NCI-H774 (cell line): ENCODE measurements at places on chromosomes 11 and 22.

GRCh38 chr11:93689240-93689639 lies 27.8 kb downstream of the CEP295 start:
- DNase-seq, result no peak

- no peak for DNase-seq
Observed at GRCh38 chr11:70525466-70525865, 127.1 kb downstream of the CTTN start.

- DNase-seq, result no peak
Observed at GRCh38 chr22:45948081-45948648, 28.8 kb downstream of the WNT7B start.

GRCh38 chr22:44646668-44647067 lies 55.3 kb upstream of the PRR5 start:
- no peak for DNase-seq

GRCh38 chr11:63616953-63617352 lies 2.7 kb upstream of the PLAAT3 start:
- DNase-seq, result no peak

DNA sequence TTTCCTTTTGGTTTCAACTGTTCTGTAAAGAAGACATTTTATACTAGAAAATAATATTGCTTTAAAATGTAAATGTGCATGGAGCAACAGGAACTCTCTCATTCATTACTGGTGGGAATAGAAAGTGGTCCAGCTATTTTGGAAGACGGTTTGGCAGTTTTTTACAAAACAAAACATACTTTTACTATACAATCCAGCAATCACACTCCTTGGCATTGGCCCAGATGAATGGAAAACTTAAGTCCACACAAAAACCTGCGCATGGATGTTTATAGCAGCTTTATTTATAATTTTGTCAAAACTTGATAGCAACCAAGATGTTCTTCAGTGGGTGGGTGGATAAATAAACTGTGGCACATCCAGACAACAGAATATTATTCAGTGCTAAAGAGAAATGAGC lies 49.9 kb upstream of the SEPTIN5 start:
- no peak for DNase-seq

- DNase-seq, result no peak
Observed at GRCh38 chr11:86728562-86728961, 56.1 kb upstream of the ME3 start.

DNA sequence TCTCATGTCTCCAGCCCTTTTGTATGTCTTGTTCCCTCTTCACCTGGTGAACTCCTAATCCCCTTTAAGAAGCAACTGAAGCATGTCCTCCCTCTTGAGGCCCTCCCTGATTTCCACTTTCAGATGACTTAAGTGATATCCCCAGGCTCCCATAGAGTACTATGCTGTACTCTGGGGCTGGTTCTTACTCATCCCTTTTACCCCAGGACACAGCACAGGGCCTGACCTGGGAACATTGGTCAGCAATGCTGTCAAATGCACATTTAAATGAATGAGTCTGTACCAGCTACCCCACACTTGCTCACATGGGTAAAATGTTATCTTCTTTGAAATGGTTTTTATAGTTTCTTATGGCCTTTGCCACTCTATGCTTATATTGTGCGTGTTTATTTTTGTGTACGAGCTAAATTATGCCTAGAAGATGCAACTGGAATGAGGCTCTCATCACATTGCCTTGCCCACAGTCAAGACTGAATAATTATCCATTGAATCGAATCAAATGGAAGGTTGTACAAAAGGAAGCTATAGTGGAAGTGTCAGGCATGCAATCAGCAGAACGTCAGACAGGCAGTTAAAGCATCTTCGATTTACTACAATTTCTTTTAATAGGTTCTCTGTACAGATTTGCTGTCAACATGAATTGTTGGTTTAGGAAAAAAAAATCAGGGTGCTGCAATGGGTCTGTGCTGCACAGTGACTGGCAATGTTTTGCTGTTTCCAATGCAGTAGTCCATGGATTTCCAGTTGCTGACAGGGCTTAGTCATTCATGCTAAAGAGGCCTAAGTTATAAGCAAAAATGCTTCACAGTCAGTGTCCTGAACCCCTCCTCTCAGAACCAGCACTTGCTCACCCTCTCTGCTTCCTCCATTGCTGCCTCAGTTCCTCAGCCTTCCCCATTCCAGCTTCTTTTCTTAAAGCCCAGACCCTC lies 79.5 kb downstream of the PARVA start:
- no peak for DNase-seq

DNA sequence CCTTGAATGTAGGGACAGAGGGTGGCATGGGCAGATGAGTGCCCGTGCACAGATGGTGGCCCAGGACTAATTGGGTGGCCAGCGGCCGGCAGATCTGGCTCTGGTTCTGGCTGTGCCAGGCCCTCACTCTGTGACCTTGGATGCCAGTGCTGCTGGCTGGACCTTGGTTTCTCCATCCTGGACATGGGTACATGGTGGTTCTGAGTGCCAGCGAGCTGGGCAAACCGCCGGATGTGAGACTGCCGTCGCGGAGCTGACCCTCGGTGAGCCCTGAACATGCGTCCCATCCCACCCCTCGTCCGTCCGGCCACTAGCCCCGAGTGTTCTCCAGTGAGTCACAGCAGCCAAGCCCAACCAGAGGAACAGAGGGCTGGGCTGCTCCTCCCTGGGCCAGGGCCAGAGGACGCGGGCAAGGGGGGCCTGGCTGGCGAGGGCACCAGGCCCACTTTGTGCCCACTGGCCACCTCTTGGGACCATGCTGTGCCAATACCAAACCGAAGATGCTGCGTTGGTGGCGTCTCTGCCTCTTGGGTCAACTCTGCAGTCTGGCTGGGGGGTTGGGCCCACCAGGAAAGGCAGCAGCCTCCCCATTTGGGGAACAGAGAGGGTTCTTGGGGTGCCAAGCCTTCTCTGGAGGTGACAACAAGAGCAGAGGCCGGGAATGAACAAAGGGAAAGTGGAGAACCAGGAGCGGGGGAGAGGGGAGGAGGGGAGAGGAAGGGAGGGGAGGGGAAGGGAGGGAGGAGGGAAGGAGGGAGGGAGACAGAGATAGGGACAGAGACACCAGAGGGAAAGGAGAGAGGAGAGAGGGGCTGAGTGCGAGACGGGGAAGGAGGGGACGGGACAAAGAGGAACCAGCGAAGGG lies 10.7 kb downstream of the LSP1 start:
- peak; percentile 17 for DNase-seq

- no peak for DNase-seq
Observed at GRCh38 chr11:73384872-73385689, 8.9 kb downstream of the RELT start.

GRCh38 chr11:2752923-2753322 lies 53.1 kb upstream of the KCNQ1OT1 start:
- no peak for DNase-seq

DNA sequence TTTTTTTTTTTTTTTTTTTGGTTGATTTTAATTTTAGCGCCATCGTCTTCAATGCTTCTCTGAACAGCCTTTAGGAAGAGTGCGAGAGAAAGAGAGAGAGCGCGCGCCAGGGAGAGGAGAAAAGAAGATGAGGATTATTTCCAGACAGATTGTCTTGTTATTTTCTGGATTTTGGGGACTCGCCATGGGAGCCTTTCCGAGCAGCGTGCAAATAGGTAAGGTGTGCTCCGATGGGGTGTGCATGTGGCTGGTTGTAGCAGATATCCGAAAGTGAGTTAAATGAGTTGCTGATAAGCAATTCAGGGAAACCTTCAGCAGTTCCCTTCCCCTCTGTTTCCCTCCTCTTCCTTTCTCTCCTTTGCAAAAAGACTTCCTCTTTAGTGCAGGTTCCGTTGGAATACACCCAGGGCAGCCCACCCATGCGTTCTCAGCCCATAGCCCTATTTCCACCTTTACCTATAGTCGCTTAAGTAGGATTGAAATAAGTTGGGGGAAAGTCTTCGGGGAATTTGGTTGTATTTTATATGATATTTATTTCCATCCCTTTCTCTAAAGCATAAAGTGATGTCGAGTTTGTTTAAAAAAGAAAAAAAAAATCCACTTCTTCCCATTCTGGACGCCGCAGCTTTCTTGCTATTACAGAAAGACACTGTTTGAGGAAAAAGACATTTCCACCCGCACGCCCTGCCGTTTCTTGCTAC lies 1.1 kb downstream of the GRIA4 start:
- no peak for DNase-seq

- DNase-seq, result no peak
Observed at GRCh38 chr11:61477126-61477525, 31.4 kb upstream of the LRRC10B start.

- DNase-seq, result no peak
Observed at GRCh38 chr11:106063009-106063408, 14.1 kb downstream of the KBTBD3 start.

DNA sequence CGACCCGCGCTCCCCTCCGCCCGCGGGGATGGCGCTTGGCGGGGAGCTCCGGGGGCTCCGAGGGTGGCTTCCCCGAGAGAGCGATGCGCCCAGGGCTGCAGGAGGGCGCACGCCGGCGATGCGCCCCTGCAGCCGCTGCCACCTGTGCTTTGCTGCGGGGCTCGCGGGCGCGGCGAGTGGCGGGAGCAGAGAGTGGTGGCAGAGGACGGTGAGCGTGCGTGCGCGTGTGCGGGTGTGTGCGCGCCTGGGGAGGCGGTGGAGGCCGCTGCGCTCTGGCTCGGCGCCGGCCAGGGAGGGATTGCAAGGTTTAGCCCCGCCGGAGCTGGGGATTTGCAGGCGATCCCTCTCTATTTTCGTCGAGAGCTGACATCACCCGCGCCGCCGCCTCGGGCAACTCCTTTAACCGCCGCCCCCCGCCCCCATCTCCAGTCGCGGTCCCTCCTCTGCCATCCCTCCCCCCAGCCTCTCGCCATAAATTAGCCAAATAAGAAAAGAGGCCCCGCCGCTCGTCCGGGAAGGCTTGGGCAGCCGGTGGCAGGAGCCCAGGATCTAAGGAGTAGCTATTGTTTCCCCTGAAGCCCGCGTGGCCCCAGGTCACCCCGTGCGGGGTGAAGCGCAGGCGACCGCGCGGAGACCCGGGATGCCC lies at the start of gene SLC1A2:
TSS of gene SLC1A2 (minus strand) at position 375 of the 646 bp plus-strand sequence. CDS start 592 bp downstream, outside the sequence.
- no peak for DNase-seq

DNA sequence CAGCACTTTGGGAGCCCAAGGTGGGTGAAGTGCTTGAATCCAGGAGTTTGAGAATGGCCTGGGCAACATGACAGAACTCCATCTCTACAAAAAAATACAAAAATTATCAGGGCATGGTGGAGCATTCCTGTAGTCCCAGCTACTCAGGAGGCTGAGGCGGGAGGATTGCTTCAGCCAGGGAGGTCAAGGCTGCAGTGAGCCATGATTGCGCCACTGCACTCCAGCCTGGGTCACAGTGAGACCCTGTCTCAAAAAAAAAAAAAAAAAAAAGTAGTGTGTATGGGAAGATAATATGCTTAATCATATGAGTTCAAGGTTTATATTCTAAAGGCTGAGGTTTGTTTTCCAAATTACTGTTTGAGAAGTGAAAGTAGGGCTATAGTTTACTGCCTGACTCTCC lies 10.7 kb downstream of the LDHAL6A start:
- DNase-seq, result no peak

DNA sequence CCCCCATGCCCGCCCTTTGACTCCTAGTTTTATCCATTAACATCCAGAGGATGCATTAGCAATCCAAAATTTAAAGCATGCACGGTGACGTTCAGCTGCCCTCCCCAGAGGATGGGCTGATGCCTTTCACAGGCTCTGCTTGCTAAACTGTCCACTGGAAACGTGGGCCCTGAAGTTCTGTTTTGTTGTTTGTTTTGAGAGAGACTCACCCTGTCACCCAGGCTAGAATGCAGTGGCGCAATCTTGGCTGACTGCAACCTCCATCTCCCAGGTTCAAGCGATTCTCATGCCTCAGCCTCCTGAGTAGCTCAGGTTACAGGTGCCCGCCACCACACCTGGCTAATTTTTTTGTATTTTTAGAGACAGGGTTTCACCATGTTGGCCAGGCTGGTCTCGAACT lies 39.3 kb downstream of the NFRKB start:
- DNase-seq, result no peak

- no peak for DNase-seq
Observed at GRCh38 chr11:27995083-27995482, 112.9 kb downstream of the KIF18A start.

- no peak for DNase-seq
Observed at GRCh38 chr11:45215098-45215865, 68.8 kb downstream of the PRDM11 start.

GRCh38 chr11:113729456-113729855 lies 23.3 kb upstream of the TMPRSS5 start:
- no peak for DNase-seq

DNA sequence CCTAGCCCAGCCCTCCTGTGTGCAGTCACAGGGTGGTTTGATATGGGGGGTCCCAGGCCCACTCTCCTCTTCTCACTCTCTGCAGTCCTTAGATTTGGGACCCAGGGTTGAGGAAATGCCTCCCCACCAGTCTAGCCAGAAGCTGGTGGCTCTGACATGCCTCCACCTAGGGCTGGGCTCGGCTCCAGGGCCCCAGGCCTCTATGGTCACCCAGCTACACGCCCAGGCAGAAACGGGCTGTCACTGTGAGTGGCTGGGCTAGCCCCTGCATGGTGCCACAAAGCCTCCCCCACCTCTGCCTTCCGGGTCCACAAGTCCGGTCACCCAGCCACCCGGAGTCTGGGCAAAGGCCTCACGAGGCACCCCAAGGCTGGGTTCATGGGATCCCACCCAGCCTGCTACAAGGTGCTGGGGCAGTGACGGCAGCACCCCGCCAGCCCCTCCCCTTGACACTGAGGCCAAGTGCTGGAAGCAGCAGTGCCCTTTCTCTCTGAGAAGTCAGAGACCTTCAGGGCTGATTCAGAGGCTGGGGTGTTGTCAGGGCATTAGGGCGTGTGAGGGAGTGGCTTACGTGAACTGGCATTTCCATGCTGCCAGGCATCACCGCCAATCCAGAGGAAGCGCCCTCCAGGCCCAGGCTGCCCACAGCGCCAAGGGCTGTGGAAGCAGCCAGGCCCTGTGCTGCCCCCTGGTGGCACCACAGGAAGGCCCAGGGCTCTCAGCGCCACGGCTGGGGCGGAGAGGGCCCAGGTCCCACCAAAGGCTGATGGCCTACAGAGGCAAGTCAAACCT lies 638 bp upstream of the PITPNM1 start:
- DNase-seq, result peak; percentile 79

DNA sequence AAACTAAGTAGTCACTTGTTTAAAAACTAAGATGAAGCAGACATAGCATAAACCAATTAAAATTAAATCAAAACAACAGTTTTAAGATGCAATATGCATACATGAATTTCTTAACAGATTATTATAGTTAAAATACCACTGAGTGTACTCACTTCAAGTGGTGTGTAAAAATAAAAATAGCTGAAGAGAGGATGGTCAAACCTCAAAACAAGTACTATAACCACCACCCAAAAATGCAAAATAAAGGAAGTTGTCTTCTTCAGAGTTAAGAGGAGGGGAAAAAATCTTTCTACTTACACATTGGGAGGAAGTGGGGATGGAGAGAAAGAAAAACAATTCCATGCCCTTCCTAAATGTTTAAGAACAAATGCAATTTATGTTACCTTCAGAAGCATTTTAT lies 31.9 kb downstream of the RRAS2 start:
- no peak for DNase-seq

GRCh38 chr11:94459576-94459975 lies 34.1 kb downstream of the MRE11 start:
- DNase-seq, result no peak

DNA sequence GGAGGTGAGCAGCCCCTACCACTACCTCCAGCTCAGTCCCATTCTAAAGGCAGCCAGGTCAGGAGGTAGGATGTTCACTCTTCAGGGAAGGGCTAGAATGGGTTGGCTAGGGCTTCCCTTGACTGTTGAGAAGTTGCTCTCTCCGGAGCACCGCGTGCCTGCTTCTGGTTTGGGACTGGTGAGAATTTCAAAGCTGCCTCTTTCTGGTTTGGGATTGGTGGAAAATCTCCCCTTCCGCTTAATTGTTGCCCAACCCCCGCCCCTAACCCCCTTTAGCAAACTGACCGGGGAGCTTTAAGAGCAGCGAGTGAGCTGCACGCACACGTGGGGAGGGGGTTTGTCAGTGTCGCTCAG lies 686 bp downstream of the USP2 start:
- no peak for DNase-seq

- no peak for DNase-seq
Observed at GRCh38 chr11:68508425-68508824, 47.9 kb downstream of the PPP6R3 start.
